GM04503 (cell line): ENCODE measurements at places on chromosomes 11 and 22.

DNA sequence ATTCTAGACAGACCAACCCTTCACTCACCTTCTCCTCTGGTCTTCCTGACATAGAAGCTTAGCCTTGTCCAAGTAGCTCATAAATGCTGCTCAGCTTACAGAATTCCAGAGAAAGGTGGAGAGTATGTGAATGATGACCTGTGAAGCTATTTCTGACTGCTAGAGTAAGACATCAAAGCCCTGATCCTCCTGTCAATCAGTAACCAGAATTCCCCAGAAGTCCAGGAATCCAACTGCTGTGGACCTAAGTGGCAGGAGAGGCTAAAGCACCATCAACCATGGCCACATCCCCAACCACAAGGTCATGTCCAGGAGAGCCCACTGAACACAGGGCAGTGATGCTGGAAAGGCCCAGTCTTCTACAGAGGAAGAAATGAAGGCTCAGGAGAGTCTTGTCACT is 2.6 kb downstream of the OR51G2 start:
- no peak for DNase-seq

DNA sequence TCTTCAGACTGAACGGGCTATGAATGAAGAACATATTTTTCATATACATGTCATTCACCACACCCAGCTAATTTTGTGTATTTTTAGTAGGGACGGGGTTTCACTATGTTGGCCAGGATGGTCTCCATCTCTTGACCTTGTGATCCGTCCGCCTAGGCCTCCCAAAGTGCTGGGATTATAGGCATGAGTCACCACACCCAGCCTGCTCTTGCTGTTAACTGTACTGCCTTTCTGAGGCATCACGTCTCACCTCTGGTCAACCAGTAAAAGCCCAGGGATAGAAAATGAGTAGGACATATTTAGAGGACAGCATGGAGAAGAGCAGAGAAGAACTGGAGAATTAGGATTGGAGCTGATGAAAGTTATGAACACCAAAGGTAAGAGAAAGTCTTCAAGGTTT is 55.6 kb downstream of the APOL3 start:
- no peak for DNase-seq

DNA sequence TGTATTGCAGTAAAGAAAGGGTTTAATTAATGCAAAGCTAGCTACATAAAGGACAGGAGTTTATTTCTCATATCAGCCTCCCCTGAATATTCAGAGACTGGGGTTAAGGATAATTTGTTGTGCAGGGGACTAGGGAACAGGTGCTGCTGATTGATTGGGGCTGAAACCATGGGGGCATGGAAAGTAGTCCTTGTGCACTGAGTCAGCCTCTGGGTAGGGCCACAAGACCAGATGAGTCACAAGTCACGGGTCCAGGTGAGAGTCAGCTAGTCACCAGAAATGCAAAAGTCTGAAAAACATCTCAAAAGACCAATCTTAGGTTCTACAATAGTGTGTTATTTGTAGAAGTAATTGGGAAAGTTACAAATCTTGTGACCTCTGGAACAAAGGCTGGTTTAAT is 32.9 kb upstream of the SYT13 start:
- no peak for DNase-seq

DNA sequence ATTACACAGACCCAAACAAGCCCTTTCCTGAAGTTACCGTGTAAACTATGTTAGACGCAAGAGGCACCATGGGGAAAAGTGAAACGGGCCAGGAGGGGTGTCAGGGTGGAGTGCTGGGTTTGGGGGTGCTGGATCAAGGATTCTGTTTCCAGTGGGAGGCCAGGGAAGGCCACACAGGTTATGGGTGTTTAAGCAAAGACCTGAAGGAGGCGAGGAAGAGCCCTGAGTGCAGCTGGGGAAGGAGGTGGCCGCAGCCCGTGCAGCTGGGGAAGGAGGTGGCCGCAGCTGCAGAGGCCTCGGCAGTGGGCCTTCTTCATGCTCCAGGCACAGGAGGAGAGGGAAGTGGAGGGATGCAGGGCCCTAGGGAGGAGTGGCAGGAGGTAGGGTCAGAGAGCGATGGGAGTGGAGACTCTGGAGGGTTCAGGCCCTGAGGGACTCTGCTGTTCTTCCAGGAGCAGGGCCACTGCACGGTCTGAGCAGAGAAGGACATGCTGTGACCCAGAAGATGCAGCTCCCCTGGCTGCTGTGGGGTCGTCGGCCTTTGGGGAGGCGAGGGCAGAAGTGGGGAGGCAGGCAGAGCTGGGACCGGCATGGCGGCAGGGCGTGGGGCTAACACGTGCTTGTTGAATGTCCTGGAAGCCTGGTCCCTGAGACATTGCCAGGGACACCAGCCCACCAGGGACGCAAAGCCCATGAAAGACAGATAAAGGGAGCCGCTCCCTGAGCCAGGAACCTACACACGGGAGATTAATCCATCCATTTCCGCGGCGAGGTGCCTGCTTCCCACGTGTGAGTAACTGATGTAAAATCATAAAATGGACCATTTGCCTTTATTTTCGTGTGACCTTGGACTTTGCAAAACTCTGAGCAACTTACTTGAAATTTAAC is 1049.1 kb downstream of the BRD1 start:
- DNase-seq, result no peak

DNA sequence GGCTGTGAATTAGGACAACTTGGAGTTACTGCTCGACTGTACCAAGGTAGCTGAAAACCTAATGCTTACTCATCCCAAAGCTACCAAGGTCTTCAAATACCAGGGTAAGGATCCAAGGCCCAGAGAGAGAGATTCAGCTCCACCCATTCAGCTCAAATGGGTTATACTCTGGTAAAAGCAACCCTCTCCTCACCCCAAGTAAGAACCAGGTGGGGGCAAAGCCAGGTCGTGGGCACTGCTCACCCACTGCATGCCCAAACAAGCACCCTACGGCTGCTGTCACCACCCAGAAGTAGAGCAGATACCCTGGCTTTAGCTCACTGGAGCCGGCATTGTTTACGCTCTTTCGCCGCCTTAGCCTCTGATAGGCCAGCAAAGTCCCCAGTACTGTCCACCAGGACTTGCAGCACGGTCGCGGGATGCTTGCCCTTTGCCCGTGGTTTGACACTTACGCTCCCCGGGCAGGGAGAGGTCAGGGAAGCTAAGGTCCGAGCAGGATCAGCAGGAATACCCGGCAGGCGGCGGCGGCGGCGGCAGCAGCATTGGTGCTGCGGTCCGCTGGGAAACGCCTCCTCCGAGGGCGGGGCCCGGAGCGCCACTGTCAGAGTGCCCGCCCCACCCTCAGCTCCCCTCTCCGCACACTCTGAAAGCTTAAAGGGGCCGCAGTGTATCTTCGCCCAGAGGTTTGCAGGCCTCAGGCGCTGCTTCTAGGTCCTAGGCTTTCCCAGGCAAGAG is 19.6 kb downstream of the CKAP5 start:
- DNase-seq, result peak; percentile 25

DNA sequence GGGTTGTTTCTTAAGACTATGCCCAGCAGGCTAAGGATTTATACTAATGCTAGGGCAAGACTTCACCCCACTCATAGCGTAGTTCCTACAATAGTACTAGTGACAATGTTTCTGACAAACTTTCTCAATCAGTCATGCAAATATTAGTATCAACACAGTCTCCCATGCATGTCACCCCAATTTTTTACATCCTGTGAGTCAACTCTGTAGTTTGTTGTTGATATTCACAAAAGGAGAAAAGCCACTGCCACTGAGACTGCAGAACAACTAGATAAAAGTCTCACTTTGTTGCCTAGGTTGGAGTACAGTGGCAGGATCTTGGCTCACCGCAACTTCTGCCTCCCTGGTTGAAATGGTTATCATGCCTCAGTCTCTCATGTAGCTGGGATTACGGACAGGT is 155.2 kb downstream of the RBFOX2 start:
- no peak for DNase-seq

DNA sequence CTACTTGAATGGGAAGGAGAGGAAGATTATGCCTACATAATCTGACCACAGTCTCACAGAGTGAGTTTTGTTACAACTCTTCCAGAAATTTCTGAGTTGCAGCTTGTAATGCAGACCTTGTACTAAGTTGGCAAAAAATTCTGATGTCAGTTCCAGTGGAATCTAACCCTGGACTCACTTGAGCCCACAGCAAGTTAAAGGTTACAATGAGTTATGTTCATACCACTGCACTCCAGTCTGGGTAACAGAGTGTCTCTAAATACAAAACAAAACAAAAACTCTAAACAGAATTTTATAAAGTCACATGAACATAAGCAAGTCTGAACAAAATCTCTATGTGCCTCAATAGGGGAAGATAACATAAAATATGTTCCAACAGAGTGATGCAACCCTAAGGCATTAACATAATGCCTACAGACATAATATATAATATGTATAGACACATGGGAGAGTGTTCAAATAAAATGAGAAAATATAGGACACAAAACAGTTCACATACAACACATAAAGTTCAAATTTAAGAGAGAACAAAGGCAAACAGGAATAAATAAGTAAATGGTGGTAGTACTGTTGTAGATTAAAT is 1.1 kb downstream of the GLYAT start:
- DNase-seq, result no peak

GRCh38 chr11:33616552-33616951 is 84.1 kb downstream of the C11orf91 start:
- DNase-seq, result no peak

DNA sequence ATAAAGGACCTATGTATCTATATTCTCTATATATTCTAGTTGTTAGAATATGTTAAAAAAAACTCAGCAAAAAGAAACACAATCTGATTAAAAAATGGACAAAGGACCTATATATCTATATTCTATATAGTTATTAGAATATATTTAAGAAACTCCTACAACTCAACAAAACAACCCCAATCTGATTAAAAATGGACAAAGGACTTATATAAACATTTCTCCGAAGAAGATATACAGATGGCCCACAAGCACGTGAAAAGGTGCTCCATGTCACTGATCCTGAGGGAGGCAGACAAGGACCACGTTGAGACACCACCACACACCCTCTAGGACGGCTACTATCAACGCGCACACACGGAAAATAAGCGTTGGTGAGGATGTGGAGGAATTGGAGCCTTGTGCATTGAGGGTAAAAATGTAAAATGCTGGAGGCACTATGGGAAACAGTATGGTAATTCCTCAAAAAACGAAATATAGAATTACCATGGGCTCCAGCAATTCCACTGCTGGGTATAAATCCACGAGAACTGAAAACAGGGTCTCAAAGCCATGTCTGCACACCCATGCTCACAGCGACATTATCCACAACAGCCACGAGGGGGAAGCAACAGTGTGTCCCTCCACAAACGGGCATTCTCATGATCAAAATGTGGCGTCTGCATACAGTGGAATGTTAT is 22.7 kb downstream of the YPEL1 start:
- peak; percentile 35 for DNase-seq

DNA sequence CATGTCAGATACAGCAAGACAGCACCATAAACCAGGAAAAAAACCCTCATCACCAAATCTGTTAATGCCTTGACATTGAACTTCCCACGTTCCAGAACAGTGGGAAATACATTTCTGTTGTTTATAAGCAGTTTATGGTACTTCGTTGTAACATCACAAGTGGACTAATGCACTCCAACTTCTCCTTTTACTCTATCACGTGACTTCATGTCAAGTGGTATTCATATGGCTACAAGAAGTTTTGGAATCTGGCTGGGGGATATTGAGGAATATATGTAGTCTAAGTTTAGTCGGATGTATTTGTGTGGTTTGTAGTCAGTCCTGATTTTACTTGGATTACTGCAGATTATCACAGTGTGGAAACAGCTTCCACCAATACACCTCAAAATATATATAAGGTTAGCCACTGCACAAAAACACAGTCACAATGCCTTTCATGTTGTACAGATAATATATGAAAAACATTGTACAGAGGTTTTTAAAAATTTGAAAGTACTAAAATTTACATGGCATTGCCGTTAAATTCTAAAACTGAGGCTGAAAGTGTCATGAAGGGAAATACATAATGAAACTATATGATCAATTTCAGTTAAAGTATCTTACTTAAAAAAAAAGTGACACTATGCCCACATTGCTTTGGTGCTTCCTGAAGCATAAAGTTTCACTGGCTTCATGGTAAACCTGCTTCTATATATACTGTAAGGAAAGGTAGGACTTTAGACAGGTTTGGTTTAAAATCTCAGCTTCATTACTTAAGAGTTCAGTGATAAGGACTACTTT is 134.1 kb downstream of the CASP12 start:
- DNase-seq, result no peak

DNA sequence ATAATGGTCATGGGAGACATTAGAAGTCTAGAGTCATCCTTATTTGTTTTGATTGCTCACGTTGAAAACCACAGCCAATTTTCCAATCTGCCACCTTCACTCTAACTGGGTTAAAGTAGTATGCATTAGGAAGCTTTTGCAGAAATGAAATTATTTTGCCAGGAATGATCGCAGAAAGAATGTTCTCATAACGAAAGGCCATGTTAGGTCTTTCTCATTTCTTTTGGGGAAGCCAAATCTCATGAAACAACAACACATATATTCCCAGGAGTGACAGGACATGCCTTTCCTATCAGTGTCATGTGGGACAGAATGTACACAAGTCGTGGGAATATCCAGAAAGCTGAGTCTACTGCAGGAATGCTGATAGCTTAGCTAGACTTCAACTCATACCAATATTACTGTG is 386.3 kb downstream of the AASDHPPT start:
- DNase-seq, result no peak

- no peak for DNase-seq
Observed at GRCh38 chr11:45995342-45995734, 72.9 kb downstream of the LARGE2 start.

DNA sequence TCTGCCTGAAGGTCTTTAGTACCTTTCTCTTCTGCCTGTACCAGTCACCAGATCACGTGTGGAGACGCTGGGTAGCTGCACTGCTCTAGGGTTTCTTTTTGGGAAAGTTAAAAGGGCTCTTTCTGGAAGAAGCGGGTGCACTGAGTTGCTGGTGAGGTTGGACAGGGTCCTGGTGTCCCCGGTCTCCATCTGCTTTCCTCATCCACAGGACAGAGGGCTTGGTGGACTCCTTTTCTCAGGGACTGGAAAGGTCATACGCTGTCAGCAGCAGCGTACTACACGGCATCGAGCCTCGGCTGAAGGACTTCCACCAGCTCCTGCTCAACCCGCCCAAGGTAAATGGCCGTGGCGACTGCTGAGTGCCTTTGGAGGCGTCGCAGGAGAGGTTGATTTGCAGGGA is 52.8 kb downstream of the SBF1 start:
- DNase-seq, result no peak

DNA sequence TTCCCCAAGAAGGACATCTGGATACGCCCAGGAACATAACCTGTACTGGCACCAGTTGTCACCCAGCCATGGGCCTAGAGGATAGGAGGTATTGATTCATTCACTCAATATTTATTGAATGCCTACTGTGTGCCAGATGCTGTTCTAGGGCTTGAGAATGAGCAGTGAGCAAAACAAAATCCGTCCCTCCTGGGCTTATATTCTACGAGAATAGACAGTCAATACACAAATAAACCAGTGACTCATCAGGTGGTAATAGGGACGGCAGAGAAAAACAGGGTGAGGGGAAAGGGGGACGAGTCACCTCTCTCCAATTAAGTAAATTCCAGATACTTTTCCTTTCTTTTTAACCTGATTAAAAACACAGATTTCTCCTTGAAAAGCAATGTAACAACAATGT is 103.5 kb downstream of the MICAL2 start:
- DNase-seq, result no peak

- DNase-seq, result no peak
Observed at GRCh38 chr11:71298016-71298550, 45.7 kb upstream of the SHANK2 start.
